ENCODE measurements at places on chromosomes 11 and 22.

DNA sequence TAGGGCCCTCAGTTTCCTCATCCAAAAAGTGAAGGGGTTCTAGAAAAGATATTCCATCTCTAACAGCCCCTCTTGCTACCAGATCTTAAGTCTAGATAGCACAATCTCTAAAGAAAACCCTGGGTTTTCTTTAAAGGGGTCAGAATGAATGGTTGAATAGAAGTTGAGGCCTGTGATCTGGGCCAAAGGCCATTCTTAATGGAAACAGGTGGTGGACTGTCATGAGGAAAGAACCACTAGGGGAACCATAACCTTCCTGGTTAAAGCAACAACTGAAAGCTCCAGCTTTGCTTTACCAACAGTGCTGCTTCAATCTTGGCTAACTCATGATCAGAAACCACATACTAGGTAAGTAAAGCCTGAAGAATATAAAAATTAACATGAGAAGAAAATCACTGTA is 1.8 kb downstream of the CELF1 start:
- peak; percentile 33 for DNase-seq

DNA sequence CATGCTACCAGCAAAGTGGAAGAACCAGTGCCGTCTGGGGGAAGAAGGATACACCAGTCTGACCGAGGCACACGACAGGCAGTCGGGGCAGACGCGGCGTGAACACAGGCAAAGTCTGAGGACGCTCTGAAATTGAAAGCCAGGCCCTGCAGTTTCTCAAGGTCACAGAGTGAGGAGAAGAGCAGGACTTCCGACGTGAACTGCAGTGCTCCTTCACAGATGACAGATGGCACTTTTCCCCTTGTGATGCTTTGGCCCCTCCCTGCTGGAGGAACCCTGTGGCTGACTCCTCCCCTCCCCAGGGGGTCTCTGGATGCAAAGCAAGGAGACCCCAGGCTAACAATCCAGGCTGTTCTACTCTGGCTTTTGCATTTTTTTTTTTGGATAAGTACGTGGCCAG is 19.6 kb upstream of the JAM3 start:
- DNase-seq = no peak

DNA sequence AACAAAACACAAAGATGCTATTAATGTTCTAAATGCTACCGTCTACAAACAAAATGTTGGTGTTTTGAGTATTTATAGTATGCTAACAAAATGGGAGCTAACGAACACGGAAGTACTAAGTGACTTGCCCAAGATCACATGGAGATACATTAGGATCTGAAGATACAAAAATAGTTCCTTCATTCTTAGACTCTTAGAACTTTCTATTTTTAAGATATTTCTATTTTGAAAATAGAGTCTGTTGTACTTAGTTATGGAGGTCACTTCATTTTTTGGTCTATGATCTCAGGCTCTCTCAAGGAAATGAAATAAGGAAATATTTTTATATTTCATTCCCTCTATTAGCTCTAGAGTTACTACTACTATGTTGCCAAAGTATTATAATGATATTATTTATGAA is 64.2 kb downstream of the APOL5 start:
- no peak for DNase-seq

DNA sequence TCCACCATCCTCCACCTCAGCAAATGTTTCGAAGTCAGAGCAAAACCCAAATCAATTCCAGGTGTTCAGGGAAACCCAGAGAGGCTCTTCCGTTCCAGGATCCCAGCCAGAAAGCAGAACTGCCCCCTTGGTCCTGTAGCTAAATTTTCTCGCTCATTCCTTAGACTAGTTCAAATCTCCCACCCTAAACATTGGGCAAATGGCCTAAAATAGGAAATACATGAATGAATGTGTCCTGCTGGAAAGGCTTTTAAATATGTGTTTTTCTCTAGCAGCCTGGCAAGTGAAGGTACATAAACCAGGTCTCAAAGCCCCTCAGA is 89.6 kb downstream of the ETS1 start:
- DNase-seq = no peak

DNA sequence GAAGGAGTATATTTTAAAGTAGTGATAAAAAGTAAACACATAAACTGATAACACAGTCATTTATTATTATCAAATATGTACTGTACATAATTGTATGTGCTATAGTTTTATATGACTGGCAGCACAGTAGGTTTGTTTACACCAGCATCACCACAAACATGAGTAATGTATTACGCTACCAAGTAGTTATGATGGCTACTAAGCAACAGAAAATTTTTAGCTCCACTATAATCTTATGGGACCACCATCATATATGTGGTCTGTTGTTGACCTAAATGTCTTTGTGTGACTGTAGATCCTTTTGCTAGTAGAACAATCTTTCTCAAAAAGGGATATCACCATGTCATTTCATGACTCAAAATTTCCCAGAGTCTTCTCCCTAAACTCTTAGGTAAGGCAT is 93.5 kb downstream of the LARGE2 start:
- DNase-seq = no peak

DNA sequence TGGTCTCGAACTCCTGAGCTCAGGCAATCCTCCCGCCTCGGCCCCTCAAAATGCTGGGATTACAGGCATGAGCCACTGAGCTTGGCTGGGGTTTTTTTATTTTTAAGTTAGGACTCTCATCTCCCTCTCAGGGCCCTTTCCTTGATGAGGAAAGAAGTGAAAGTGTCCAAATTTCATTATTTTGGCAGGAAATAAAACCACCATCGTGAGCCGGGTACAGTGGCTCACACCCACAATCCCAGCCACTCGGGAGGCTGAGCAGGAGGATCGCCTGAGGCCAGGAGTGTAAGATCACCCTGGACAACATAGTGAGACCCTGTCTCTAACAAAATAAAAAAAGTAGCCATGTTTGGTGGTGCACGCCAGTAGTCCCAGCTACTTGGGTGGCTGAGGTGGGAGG is 99.4 kb downstream of the FBXO7 start:
- DNase-seq = no peak

- peak; percentile 64 for DNase-seq
Observed at GRCh38 chr11:66119348-66120133, 49.5 kb downstream of the PACS1 start.

GRCh38 chr22:45510376-45511232 is 7.9 kb downstream of the FBLN1 start:
- DNase-seq = peak; percentile 37

- no peak for DNase-seq
Observed at GRCh38 chr22:31239771-31240370, 27.8 kb downstream of the LIMK2 start.

- DNase-seq = no peak
Observed at GRCh38 chr11:66901964-66902390, 45.1 kb downstream of the LRFN4 start.

DNA sequence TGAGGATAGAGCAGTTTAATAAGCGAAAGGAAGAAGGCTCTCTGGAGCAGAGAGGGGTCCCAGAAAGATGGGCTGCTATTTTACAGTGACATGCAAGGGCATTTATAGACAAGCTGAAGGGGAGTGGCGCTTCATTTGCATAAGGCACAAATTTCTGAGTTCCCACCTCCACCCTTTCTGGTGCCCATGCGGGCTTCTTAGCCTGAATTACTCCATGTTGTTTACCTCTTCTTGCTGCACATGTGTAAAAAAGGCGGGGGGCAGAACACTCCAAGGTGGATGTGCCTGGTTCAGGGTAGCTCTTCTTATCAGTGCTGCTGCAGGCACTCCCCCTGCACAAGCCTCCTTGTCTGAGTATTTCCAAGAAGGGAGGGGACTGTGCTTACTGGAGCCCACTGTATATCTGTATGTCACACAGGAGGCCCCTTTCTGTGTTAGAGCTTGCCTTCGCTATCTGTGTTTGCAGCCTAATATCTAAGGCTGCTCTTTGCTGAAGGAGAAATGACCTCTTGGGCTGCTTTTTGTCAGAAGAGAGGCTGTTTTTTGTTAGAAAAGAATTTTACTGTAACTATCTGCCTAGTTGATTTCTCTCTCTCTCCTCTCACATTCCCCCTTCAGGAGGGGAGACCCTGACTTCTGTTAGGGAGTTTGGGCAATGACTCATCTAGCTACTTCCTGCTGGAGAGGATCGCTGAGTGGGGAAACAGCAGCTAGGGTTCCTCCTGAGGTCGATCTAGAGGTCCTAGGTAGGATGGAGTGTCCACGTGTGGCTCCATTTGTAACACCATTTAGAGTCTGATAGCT is 1057.0 kb upstream of the CNTN5 start:
- DNase-seq = no peak

DNA sequence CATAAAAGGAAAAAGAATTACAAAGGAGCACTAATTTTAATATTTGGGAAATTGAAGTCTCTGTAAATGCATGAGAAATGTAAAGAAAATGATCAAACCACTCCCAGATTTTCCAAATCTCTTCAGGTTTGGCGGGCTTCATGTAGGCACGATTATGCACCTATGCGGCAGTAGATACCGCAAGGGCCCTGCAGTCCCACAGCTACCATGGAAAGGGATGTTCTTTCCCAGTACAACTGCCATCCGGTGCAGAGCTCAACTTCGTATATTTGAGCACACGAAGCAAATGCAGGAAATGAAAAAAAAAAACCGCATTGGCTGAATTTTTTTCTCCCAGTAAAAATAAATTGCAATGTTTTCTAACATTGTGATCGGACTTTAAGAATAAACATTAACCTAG is 1.4 kb downstream of the SLC17A6 start:
- no peak for DNase-seq

DNA sequence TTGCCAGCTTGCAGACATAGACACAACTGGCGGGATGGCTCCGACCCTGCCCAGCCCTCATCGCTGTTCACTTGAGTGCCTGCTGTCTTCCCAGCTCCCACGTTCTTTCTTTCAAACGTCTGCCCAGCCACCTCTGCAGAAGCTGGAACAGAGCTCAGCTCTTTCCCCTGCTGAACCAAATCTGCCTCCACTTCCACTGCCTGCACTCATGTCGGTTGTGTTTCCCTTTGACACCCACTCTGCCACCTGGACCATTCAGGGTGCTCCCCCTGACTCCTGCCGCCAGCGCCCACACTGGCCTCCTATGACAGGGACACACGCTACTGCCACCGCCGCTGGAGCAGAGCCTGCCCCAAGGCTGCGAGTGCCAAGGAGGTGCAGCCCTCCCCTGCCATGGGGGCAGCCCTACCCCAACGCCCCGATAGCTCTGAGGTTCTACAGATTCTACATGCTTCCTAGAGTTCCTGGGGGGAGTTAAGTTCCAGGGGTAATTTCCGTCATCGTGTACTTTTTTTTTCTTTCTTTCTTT is 37.9 kb downstream of the TST start:
- DNase-seq = no peak

DNA sequence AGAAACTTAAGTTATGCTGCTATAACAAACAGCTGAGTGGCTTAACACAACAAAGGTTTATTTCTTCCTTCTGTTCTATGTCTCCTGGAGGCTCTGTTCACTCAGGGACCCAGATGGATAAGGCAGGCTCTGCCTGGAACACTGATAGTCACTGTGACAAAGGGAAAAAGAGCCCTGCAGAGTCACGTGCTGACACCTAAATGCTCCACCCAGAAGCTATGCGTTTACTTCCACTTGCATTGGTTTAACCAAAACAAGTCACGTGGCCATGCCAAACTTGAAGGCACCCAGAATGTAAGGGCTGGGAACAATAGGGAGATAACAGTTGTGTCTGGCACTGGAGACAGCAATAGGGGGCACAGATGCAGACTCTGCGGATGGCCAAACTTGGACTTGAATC is 3.4 kb upstream of the MS4A15 start:
- DNase-seq = no peak

- DNase-seq = no peak
Observed at GRCh38 chr11:15222777-15223176, 108.1 kb downstream of the INSC start.

- DNase-seq = no peak
Observed at GRCh38 chr22:30889996-30890480, 78.5 kb downstream of the MORC2 start.

DNA sequence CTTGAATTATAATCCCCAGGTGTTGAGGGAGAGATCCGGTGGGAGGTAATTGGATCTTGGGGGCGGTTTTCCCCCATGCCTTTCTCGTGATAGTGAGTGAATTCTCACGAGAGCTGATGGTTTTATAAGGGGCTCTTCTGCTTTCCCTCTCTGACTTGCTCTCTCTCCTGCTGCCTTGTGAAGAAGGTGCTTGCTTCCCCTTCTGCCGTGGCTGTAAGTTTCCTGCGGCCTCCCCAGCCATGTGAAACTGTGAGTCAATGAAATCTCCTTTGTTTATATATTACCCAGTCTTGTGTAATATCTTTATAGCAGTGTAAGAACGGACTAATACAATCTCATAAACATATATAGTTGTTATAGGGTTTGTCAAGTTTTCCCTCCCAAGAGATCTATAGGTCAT is 32.8 kb downstream of the KCNE3 start:
- no peak for DNase-seq

DNA sequence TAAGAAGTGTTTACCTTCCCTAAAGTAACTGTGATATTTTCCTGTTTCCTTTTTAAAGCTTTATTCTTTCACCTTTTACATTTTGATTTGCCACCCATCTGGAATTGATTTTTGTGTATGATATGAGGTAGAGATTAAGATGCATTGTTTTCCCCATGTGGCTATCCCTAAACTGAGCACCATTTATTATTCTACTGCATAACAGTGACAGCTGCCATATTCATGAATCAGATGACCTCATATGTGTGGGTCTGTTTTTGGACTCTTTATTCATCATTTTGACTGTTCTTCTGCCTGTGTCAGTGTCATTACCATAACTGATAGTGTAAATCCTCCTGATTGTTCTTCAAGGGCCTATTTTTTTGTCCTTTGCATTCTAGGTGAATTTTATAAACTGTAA is 50.8 kb downstream of the HIPK3 start:
- no peak for DNase-seq

GRCh38 chr11:83818349-83818748 is 532.2 kb upstream of the CCDC90B start:
- no peak for DNase-seq

GRCh38 chr11:72984453-72985077 is 157.6 kb downstream of the FCHSD2 start:
- DNase-seq = no peak

DNA sequence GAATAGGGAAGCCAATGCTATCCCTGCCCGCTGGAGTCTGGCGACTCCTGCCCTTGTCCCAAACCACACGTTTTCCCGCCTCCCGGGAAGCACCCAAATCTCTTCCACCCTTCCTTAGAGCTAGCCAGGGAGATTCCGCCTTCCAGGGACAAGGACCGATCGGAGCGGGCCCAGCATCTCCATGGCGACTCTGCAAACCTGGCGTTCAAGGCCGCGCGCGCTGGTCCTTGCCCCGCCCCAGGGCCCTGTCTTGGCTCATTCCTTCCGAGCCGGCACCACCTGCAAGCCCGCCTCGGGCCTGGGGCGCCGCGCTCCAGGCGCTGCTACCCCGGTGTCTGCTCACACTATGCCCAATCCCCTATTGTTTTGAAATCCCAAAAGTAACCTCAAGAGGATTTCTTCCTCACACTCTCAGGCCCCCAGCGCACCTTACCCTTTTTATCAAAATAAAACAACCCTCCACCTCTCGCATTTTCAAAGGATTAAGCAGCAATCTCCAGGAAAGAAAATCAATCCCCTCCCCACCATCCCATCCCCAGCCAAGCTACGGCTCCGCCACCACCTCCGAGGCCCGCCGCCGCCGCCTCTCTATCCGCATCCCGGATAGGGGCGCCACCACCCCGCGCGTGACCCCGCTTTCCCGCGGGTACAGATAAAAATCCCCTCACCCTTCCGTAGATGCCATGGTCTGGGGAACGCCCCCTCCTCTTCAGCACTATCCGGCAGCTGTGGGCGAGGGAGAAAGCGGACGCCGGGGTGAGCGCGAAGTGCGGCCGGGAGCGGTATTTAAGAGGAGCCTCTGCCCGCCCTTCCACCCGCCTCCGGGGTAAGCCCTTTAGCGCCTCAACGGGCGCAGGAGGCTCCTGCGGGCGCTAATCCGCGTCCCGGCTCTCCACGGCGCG is 825 bp downstream of the SLC1A2 start:
- peak; percentile 52 for DNase-seq
